ENCODE measurements at places on chromosomes 12 and 14. TPM values are rescaled to one million over a fixed set of nuclear protein-coding genes. Genes with fewer than 3 reads are reported as not detected.

Gene SDR9C7
- 2.7 TPM for total RNA-seq

Gene TAS2R43
- total RNA-seq = not detected

Gene LRTM2
- total RNA-seq = not detected

Gene GPRC5A
- total RNA-seq = 20.4 TPM

Gene MYF6
- not detected for total RNA-seq

Gene PKP2
- total RNA-seq = 56.0 TPM

Gene GDF11
- total RNA-seq = 0.34 TPM

Gene ZNF740
- 13.3 TPM for total RNA-seq

Gene ASPG
- total RNA-seq = under 0.01 TPM

Gene TRMT61A
- total RNA-seq = 10.9 TPM

Gene DCN
- total RNA-seq = not detected

Gene RASSF9
- 1.7 TPM for total RNA-seq

Gene BCL2L14
- total RNA-seq = not detected

Gene DEGS2
- total RNA-seq = 1.2 TPM

Gene TMEM30B
- 14.7 TPM for total RNA-seq

Gene CCDC175
- not detected for total RNA-seq

Gene PLCZ1
- not detected for total RNA-seq

Gene ACSM4
- not detected for total RNA-seq

Gene LBHD2
- not detected for total RNA-seq

Gene MRPL52
- 21.1 TPM for total RNA-seq

Gene FOXN4
- total RNA-seq = not detected

Gene CTSG
- total RNA-seq = not detected

Gene CLEC4D
- not detected for total RNA-seq

Gene GSC
- total RNA-seq = not detected

Gene COX14
- total RNA-seq = 21.2 TPM

Gene CCDC184
- not detected for total RNA-seq
